Calu3 (cell line): ENCODE measurements at places on chromosomes 6 and 20. TPM values are rescaled to one million over a fixed set of nuclear protein-coding genes. Genes with fewer than 3 reads are reported as not detected.

- H3K27ac ChIP-seq, result no peak overlapping the region
- no peak overlapping the region for H3K4me3 ChIP-seq
- no peaks in the 10 kb centered on the region for H3K36me3 ChIP-seq
- no peaks in the 10 kb centered on the region for H3K4me1 ChIP-seq
- no peak for DNase-seq
- H3K27me3 ChIP-seq, result no peaks in the 10 kb centered on the region
These were observed 740.7 kb downstream of the DHX35 start for GRCh38 chr20:39702701-39703349.

- no peak overlapping the region for H3K27ac ChIP-seq
- no peaks in the 10 kb centered on the region for H3K4me1 ChIP-seq
- no peaks in the 10 kb centered on the region for H3K27me3 ChIP-seq
- no peak overlapping the region for H3K4me3 ChIP-seq
These were observed 274.9 kb downstream of the RFPL4B start for GRCh38 chr6:112622036-112622435.

- peaks cover 29% of the 10 kb centered on the region for H3K4me1 ChIP-seq
- H3K36me3 ChIP-seq, result no peaks in the 10 kb centered on the region
- DNase-seq, result no peak
- no peak overlapping the region for H3K4me3 ChIP-seq
- H3K27ac ChIP-seq, result no peak overlapping the region
- H3K27me3 ChIP-seq, result no peaks in the 10 kb centered on the region
These were observed 270.7 kb upstream of the TAB2 start for GRCh38 chr6:149046822-149047246.

DNA sequence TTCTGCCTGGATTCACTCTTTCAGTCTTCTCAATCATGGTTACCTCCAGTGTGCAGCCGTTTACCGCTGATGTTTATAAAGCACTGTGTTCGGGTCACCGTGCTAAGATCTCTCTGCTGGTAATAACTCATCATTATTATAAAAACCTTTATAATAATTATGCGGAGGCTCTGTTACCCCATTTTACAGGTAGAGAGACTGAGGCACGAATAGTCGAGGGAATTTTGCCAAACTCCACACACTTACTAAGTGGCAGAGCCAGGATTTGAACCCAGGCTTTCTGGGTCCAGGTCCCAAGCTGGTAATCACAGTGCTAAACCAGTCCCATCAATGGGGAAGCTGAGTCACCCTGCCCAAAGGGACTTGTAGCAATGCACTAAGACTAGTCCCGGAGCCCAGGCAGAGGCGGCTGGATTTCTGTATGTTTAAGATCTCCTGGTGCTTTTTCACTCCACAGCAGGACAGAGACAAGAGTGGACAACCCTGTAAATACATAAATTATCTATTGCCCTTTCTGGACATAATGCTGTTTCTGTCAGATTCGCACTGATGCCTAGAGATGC is 48.1 kb downstream of the SYNJ2 start:
- no peak overlapping the region for H3K27ac ChIP-seq
- no peak overlapping the region for H3K4me3 ChIP-seq
- no peak for DNase-seq
- H3K27me3 ChIP-seq, result no peaks in the 10 kb centered on the region
- H3K4me1 ChIP-seq, result peaks cover 57% of the 10 kb centered on the region
- H3K36me3 ChIP-seq, result peaks cover 39% of the 10 kb centered on the region

DNA sequence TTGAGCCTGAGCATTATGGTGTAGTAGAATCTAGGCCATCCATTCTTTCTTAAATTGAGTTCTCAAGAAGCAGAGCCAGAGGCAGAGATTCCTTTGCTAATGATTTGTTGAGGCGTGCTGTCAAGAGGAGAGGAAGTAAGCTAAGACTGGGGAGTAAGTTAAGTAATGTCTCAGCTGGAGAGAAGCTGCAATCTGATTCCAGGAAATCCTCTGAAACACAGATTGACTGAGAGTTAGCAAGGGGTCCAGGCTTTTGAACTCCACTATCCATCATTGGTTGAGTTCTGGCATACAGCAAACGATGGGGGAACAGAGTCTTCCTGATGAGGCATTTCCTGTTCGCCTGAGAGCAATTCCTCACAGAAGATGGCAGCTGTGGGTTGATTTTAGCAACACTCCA is 207.4 kb upstream of the RAB32 start:
- H3K4me3 ChIP-seq, result no peak overlapping the region
- no peak overlapping the region for H3K27ac ChIP-seq
- DNase-seq, result no peak
- H3K27me3 ChIP-seq, result no peaks in the 10 kb centered on the region
- no peaks in the 10 kb centered on the region for H3K36me3 ChIP-seq
- peaks cover 21% of the 10 kb centered on the region for H3K4me1 ChIP-seq

DNA sequence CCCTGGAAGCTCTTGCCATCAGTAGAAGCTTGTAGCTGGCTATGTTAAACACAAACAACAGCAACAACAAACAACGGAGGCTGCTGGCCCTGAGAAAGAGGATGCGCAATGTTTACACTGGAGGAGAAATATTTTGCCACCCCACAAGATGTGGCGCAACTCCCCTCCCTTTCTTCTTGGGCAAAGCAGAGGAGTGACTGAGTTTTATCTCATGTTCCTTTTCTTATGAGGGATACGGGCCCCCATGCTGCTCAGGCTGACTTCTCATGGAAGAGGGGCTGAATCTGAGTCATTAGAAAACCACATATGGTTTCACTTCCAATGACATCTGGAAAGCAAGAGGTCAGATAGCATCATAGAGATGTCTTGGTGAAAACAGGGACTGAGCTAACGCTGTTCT is 75.9 kb upstream of the HDDC2 start:
- H3K4me1 ChIP-seq, result no peaks in the 10 kb centered on the region
- no peak overlapping the region for H3K27ac ChIP-seq
- DNase-seq, result no peak
- H3K27me3 ChIP-seq, result peaks cover 76% of the 10 kb centered on the region

DNA sequence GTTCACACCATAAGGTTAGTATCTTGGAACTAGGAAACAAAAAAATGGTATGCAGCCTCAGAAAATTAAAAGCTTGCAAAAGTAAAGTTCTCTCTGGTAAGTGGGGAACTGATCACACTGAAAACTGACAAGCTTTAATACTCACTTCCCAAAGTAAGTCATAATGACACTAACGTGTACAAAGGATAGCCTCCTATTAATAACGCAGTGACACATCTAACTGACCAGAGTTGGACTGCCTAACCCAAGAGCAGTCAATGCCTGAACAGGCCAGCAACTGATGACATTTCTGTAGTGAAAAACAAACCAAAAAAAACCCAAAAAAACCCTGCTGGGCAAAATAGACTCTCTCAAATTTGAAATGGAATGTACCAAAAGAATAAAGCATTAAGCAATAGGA is 30.7 kb downstream of the CHD6 start:
- DNase-seq, result no peak
- H3K36me3 ChIP-seq, result no peaks in the 10 kb centered on the region

DNA sequence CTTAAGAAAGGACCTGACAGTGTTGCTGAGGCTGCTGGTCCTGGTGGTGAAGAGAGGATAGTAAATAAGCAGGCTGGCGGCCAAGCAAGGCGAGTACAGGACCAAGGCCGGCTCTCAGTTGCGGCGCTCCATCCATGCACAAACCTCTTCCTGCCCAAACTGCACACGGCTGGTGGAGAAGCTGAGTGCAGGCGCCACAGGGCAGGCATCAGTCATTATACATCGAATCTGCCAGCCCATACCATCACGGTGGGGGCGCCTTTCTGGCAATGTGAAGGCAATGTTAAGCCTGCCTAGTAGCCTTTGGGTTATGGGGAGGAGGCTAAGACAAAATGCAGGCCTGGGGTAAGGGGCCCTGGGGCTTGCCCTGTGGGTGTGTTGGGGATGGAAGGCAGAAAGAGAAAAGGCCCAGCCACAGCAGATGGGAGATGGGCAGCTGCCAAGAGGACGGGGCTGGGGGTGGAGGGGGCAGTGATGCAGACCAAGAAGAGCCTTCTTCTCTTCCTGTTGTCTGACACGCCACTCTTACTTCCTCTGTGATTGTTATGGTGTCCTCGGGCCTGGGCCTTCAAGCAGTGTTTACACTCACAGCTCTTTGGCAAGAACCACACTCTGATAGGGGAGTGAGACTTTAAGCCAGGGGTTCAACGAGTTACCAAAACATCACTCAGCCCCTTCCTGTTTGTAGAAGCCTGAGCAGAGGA is 20.3 kb upstream of the KCNK16 start:
- peaks cover 33% of the 10 kb centered on the region for H3K27me3 ChIP-seq
- H3K4me3 ChIP-seq, result no peak overlapping the region
- no peaks in the 10 kb centered on the region for H3K36me3 ChIP-seq
- H3K4me1 ChIP-seq, result no peaks in the 10 kb centered on the region
- DNase-seq, result no peak
- no peak overlapping the region for H3K27ac ChIP-seq

GRCh38 chr6:134346932-134347545 is 29.1 kb upstream of the SGK1 start:
- H3K27ac ChIP-seq, result no peak overlapping the region
- no peak overlapping the region for H3K4me3 ChIP-seq
- H3K27me3 ChIP-seq, result no peaks in the 10 kb centered on the region
- H3K4me1 ChIP-seq, result no peaks in the 10 kb centered on the region
- DNase-seq, result no peak

NELFE gene
- total RNA-seq, result 141 and 157 TPM in 2 replicates

TFAP2A gene
- total RNA-seq, result 74.7 and 77.0 TPM in 2 replicates
